ENCODE measurements at places on chromosomes 4 and X.

DNA sequence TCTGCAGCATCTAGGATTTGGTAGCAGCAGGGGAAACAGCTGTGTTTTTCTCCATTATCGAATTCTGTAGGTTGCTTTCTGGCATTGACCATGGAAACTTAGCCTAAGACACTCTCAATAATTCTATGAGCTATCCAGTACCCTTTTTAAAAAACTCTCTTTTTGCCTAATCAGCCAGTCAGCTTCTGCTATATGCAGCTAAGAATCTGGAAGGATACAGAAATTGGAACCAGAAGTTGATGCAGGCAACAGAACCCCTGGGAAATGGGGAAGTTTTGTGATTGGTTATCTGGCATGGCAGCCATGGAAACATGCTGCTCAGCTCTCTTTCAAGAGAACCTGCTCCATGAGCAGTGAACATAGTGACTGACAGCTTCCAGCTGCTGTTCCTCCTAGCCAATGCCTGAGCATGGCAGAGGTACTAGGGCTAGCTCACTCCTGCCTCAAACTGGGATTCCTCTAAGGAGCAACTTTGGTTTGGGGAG is 417.6 kb upstream of the MAOA start:
- no peak for DNase-seq

GRCh38 chr4:151014521-151015458 is at the start of gene LRBA:
TSS of gene LRBA (minus strand) at chr4:151015284. CDS start at chr4:151014642, 642 bp downstream.
- peak; percentile 86 for DNase-seq

DNA sequence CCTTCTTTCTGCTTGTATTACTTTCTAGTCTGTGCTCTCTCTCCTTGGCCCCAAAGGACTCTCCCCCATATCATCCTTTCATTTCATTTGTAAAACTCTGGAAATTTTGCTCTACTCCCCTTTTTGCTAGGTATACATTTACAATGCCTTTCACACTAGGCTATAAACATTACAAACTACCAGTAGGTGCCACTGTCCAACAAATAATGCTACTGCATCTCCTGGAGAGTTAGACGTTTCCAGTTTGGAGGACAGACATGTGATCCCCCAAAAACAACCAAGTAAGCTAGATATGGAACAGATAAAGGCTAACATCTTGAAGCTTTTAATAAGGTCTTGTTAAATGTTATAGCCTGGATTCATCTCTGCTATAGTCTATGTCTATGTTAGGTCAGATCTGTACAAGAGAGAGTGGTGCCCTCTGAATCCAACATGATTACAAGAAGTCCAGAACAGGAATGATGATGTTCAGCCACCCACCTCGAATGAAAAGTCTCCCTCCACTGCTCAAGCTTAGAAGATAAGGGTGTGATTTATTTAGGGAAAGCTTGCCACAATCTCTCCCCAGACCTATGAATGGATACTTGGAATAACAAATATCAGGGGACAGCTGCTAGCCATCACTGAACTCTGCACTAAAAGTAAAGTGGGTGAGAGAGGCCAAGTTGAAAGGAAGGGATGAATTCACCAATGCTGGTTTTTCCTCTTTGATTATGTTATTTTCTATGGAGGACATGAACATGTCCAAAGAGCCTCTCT is 14.3 kb downstream of the CBR4 start:
- no peak for DNase-seq

DNA sequence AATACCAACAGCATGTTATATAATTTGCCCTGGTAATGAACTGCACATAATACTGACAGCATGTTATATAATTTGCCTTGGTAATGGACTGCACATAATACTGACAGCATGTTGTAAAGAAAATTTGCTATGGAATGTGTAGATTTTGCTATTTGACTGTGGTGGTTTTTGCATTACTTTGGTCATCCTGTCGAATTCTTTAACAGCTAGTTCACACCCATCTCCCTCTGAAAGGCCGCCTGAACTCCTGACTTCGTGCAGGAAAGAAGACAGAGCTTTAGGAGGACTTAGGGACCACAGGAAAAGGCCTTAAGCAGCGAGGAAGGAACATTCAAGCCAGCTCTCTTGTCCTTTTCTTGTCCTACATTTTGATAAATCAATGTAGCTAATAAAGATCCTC is 45.2 kb upstream of the DCLK2 start:
- DNase-seq: no peak

GRCh38 chr4:177282284-177282835 is 27.3 kb upstream of the NEIL3 start:
- no peak for DNase-seq

- no peak for DNase-seq
Observed at GRCh38 chr4:66062044-66062443, 391.8 kb upstream of the EPHA5 start.

DNA sequence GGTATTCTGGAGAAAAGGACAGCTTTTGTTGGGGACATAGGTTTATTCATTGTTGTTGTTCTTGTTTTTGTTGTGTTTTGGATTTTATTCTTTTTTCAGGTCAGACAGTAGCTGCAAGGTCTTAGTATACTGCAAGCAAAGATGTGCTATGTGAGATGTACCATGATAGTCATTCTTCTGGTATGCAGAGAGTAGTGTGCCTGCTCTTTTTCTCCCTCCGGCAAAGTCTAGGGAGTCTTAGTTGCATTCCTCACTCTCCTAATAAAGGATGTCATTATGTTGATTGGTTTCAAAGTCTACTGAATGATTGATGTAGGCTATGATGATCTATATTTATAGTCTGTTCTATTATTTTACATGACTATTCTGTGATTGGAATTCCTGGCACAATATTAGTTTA is 119.9 kb upstream of the POF1B start:
- no peak for DNase-seq
